Stimulated activated CD8-positive, alpha-beta memory T cell treated with anti-CD3 and anti-CD28 coated beads, Interleukin-15, amount 100 ng/mL, for 1 hour (primary cell): ENCODE measurements at places on chromosomes 12 and 14.
A peak's percentile ranks its signal among the peaks of the same experiment; 100 is the strongest.

DNA sequence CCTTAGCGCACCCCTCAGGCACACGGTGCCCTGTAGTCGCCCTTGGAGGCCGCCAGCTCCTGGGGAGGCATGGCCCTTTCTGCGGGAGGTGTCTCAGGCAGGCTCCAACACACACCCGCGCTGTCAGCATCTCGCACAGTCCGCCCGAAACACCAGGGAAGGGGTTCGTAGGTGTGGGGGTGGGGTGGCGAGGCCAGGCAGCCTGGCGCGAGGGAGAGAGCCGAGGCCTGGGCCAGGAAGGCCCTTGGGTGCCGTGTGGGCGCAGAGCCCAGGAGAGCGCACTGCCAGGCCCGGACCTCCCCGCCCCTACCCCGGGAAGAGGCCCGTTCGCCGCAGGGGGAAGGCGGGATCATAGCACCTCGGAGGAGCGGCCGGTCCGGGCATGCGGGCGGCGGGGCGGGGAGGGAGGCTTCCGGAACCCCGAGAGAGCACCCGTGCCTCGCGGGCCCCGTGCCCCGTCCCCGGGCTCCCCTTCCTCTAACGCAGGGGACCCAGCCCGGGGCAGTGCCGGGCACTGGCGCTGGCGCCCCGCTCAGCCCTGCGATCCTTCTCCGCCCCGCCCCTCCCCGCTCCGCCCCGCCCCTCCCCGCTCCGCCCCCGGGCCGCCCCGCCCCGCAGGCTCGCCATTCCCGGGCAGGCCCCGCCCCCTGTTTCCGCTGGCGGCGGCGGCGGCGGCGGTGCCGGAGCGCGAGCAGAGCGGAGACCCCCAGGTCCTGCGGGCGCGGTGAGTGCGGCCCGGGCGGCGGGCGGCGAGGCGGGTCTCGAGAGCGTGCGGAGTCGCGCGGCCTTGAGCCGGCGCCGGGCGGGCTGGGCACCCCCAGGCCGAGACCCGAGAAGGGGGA is at the start of gene TSPAN9:
Gene TSPAN9 (plus strand): TSS at position 650 of the 842 bp plus-strand sequence. CDS start 123,815 bp downstream, outside the sequence.
- DNase-seq = peak; percentile 38

GRCh38 chr14:103899833-103900232 is 28.4 kb upstream of the TDRD9 start:
- DNase-seq = no peak

- no peak for DNase-seq
Observed at GRCh38 chr14:33539918-33540357, 410.9 kb downstream of the EGLN3 start.

- no peak for DNase-seq
Observed at GRCh38 chr14:99015833-99016232, 256.2 kb downstream of the BCL11B start.

DNA sequence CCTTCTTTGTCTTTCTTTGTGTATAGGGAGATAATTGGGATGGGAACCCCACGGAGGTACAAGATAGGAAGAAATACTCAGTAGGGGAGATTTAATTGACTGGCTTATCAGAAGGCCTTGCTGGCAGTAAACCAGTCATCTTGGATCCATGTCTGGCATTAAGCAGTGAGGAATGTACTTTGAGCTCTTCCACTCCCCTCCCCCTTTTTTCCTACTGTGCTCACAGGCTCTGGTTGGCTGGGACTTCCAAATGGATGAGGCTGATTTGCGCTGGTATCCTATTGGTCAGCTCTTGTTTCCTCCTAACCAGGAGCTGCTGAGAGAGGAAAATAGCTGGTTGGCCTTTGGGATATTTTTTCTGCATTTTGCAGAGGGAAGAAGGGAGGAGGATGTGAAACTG is 24.7 kb downstream of the NGDN start:
- no peak for DNase-seq

DNA sequence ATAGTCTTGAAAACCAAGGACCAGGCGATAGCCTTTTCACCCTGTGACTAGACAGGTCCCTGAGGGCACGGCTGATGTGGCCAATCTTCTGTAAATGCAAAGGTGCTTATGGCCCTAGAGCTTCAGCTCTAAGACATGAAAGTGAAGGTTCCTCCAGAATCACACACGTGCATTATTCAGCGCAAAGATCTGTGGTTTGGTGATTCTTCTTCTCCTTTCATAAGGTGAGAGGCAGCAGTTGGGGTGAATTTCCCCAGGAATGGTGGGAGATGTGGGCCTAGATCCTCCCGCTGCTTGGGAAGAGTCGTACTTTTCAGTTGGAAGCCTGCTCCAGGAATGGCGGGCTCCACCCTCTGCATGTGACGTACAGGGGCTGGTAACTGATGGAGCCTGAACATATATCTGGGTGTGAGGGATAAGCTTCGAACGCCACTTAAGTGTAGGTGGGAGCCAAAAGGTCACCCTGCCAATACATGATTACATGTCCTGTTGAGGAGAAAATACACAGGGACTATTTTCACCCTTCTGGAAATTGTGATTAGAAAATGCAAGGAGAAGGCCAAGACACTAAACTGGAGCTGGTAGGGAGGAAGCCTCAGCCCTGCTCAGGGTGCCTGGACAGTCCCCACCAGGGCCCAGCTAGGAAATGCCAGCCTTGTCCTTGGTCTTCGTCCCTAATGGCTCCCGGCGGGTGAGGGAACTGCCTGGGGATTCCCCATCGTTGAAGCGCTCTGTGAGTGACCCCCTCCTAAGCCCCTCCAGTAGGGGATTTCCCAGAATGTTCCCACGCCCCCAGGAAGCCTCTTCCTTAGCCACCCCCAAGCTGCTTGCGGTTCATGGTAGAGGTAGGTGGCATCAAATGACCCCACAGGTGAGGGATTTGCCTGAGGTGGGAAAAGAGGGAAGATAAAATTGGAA is 17.6 kb downstream of the BATF start:
- no peak for DNase-seq

DNA sequence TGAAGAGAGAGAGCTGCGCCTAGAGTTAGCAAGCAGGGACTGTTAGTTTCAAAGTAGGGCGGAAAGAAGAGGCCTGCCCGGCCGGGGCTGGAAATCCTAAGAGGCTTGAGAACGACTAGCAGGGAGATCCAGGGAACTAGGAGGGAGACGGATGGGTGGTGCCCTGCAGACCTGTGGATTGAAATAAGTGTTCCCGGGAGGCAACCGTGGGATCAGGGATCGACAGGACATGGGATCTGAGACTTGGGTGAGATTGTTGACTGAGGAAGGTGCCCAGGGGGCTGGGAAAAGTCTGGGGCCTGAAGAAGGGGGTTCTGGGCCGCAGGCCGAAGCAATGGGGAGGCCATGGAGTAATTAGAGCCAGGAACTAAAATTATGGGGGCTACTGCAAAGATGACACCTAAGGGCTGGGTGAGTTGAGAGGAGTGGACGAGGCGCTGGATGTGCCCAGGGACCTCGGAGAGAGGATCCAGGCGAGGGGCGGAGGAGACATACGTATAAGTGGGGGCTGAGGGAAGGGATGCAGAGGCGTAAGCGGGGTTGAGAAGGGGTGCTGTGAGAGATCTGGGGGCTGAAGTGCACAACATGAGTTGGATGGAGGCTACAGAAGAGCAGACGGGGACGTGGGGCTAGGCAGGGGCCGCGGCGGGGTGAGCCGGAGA is 635 bp downstream of the LTA4H start:
- DNase-seq = no peak

DNA sequence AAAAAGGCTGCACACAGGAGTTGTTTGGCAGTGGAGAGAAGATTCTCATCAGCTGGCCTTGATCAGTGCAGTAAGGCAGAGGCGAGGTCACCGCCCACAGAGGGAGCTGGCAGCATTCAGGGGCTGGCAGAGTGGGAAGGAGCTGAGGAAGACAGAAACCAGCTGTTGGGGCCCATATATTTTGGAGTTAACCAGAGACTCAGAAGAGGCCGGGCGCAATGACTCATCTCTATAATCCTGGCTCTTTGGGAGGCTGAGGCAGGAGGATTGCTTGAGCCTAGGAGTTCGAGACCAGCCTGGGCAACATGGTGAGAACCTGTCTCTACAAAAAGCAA is 17.7 kb downstream of the SMCO2 start:
- DNase-seq = no peak

GRCh38 chr14:94907626-94908261 is 137.8 kb upstream of the GSC start:
- DNase-seq = no peak

- DNase-seq = no peak
Observed at GRCh38 chr14:28057359-28058296, 709.0 kb upstream of the FOXG1 start.
